Activated T-cell treated with anti-CD3 and anti-CD28 coated beads for 4 hours (primary cell): ENCODE measurements at places on chromosomes 12 and 14.

DNA sequence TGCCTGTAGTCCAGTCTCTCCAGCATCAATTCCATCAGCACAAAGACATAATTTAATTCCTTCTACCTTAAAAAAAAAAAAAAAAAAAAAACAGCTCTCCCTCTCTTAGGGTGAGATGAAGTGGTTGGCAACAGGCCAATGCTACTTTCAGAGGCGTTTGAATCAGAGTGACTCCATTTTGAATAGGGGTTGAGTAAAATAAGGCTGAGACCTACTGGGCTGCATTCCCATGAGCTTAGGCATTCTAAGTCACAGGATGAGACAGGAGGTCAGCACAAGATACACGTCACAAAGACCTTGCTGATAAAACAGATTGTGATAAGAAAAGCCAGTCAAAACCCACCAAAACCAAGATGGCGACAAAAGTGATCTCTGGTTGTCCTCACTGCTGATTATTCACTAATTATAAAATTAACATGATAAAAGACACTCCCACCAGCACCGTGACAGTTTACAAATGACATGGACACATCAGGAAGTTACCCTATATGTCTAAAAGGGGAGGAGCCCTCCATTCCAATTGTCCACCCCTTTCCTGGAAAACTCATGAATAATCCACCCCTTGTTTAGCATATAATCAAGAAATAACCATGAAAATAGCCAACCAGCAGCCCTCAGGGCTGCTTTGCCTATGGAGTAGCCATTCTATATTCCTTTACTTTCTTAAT is 6.9 kb upstream of the TCL1B start:
- DNase-seq: no peak

GRCh38 chr14:76846331-76847047 is 20.3 kb downstream of the LRRC74A start:
- no peak for DNase-seq

GRCh38 chr12:32470936-32471470 is 71.6 kb downstream of the FGD4 start:
- no peak for DNase-seq

- no peak for DNase-seq
These were observed 151.3 kb downstream of the SPTSSA start for GRCh38 chr14:34310724-34311123.

GRCh38 chr12:2958432-2959191 is 585 bp upstream of the TEAD4 start:
- DNase-seq: no peak

DNA sequence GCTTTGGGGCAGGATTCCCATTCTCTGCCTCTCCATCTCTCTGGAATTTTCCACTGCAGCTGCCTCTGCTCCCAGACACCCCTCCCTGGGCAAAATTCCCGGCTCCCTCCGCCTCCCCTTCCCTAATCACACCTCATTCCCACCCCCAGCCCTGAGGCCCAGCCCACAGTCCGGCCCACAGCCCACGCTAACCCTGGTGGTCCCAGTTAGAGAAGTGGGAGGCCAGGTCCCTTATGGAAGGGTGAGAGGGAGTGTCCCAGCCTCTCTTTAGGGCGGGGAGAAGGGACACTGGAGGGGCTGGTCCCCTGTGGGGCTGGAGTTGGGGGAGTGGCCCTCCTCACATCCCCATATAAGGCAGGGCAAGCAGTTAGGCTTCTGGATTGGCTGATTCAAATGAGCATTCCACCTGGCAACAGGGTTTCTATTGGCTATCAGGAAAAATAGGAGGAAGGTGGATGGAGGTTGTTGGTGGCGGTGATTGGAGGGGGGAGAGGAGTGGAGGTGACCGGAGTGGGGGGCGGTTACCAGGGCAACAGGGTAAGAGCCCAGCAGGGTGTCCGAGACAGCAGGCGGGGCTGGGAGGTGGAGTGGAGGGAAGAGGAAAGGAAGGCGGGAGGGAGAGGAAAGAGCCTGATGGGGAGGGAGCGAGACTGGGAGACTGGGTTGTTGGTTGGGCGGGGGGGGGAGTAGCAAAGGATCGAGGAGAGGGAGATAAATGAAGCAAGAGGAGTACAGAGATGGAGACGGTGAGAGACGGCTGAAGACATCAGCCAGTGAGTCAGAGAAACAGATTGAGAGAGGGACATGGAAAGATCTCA is 1.9 kb upstream of the PTMS start:
- no peak for DNase-seq

- no peak for DNase-seq
These were observed 71.7 kb upstream of the KICS2 start for GRCh38 chr12:64293654-64294364.

DNA sequence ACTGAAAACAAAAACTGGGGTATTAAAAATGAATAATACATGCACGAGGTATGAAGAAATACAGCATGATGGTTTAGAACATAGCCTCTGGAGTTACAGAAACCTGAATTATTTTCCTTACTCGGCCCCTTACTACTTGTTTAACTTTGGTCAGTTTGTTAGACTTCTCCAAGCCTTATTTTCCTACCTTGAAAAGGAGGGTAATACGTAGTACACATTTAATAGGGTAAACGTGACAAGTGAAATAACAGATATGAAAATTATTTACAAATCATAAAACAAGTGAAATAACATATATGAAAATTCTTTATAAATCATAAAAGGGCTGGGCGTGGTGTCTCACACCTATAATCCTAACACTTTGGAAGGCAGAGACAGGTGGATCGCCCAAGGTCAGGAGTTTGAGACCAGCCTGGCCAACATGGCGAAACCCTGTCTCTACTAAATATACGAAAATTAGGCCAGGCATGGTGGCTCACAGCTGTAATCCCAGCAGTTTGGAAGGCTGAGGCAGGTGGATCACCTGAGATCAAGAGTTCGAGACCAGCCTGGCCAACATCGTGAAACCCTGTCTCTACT is 11.4 kb upstream of the PKP2 start:
- no peak for DNase-seq
